Naive thymus-derived CD8-positive, alpha-beta T cell (primary cell): ENCODE measurements at places on chromosomes 4 and X. TPM values are rescaled to one million over a fixed set of nuclear protein-coding genes. Genes with fewer than 3 reads are reported as not detected.

MAML3 gene
- polyA plus RNA-seq = 1.6 TPM

DNA sequence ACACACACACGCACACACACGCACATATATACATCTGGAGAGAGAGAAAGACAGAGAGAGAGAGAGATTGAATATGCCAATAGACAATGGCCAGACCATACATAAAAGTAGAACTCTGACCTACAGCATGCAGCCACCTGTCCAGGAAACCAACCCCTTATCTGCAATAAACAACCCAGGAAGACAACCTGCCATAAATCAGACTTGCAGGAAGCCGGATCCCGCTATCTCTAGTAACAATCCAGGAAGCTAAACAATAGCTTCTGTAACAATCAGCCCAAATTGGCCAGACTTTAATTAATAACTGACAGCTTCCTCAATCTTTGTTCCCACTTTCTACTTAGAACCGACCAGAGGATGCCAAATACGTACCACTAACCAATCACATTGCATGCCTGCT is 173.2 kb downstream of the LDB2 start:
- no peak for DNase-seq

GRCh38 chrX:53686151-53686885 is at the start of gene HUWE1:
TSS of gene HUWE1 (minus strand) at chrX:53686719. CDS start at chrX:53654107, 32,612 bp downstream.
- DNase-seq = peak; percentile 76

CENPVL1 gene
- polyA plus RNA-seq = not detected

DNA sequence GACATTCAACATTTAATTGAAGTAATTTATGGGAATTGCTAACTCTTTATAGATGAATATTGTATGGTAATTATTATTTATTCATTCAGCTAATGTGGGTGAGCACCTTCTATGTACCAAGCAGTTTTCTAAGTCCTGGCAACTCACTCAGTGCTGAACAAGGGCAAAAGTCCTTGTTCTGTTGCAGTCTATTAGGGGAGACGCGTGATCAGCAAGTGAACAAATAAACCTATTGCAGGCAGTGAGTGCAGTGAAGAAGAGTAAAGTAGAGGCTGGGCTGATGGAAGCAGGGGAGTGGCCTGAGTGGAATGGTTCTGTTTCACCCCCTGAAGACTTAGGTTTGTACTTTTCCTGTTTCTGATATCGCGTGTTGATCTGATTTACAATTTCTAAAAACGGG is 214.3 kb downstream of the RAPGEF2 start:
- no peak for DNase-seq
